ENCODE measurements at places on chromosomes 16 and 17.

DNA sequence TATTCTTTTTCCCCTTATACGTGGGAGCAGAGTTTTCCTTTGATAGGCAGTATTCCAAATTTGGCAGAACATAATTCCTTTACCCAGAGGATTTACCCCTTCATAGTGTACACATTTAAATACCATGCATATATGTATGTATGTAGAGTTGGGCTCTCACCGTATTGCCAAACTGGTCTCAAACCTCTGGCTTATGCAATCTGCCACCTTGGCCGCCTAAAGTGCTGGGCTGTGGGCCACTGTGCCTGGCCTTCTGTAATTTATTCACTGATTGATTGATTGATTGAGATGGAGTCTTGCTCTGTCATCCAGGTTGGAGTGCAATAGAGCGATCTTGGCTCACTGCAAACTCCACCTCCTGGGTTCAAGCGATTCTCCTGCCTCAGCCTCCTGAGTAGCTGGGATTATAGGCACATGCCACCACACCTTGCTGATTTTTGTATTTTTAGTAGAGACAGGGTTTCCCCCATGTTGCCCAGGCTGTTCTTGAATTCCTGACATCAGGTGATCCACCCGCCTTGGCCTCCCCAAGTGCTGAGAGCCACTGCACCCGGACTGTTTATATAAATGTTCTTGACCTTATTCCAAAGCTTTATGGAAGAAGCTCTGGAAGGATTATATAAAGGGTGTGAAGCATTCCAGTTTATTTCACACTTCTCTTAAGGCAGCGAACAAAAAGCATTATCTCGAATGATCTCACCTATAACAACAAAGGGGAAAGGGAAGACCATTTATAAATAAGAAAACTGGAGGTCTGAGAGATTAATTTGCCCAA lies 14.9 kb downstream of the GLG1 start:
- DNase-seq: no peak

GRCh38 chr16:924063-924462 lies 46.7 kb downstream of the LMF1 start:
- no peak for DNase-seq

DNA sequence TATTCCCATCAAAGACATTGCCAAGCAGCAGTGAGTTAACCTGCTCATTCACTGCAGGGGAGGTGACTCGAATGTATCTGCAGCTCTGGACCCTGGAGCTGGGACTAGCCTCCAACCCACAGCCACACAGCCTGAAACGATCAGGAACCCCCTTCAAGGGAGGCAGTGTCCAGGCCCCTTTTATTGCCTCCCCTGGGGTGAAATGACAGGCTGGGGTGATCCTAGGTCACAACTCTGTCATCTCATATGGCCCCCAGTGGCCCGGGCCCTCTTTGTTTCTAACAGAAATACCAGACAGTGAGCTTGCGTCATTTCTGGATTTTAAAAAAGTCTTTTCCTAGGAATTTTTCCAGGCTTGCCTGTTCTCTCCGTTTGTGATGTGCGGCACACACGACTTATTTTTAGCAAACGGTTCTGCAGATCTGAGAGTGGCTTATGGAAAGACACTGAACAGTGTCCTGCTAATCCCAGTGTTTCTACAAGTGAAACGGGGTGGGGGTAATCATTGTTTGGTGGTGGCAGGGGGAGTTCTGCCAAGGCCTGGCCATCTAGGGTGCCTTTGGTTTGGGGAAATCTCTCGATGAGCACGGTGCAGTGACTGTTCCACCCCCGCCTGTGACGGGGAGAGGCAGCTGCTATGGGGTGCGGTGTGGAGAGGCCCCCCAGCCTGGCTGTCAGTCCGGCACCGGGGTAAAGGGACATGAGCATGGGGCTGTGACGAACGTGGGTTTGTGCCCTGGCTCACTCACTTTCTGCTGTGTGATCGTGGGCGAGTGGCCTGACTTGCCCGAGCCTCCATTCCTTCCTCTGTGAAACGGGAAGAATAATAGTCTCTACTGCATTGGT lies 27.2 kb downstream of the NAGPA start:
- no peak for DNase-seq

GRCh38 chr17:57567251-57567650 lies 177.8 kb downstream of the CCDC182 start:
- DNase-seq: no peak
